ENCODE measurements at places on chromosomes 2 and 18.

DNA sequence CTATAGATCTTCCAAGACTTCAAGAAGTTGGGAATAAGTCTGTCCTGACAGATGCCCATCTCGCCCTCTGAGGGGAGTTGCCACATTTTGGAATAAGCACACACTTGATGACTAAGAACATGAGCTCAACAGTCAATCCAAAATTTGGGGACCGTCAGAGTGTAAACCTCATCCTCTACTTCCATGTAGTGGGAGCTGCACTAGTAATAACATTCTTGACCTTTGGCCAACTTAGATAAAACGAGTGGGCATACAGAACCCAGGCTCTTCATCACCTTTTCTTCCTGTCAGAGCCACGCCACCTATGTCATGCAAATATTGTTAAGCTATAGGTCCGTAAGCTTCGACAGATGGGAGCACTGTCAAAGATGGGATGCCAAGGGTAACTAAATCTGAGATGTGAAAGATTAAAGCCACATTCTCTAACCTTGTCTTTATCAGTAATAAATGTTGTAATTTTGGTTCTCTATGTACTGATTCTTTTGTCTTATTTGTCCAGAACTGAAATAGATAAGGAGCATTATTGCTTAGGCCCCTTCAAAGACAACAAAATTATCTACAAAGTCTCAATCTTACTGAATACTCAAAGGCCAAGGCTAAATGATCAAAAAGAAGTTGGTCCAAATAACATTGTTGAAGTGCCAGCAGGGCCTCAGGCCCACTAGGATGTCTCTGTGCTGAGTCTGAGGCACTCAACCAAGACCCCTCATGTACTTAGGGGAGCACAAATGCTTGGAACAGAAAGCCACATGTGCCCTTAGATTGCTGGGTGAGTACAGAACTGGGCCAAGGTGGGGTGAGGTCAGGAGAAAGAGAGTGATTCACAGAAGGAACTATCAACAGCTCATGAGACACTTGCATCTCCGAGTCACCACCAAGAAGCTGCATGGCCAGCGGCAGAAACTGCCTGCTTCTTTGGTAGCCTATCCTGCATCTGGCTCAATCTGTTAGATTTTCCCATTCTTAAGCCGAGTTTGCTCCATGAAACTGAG, 15.0 kb downstream of the CDH2 start:
- DNase-seq: no peak

DNA sequence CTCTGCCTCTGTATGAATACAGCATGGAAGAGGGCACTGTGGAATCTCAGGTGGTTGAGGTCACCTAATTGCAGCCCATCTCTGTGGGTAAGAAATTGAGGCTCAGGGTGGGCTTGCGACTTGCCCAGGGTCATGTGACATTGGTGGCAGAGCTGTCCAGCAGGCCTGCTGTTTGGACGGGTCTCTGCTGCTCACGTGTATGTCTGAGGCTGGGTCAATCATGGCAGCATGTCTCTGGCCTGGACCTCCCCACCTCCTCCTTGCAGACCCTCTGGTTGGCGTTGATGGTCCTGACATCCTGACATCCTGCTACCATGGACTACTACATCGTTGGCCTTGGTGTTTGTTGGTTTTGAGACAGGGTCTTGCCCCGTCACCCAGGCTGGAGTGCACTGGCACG, 64.3 kb upstream of the HPCAL1 start:
- DNase-seq: no peak

- DNase-seq: no peak
Observed at GRCh38 chr2:24164416-24164973, 10.4 kb upstream of the FAM228A start.

GRCh38 chr2:120833127-120833675, 97.5 kb downstream of the GLI2 start:
- no peak for DNase-seq

GRCh38 chr2:193584522-193584938, 1389.8 kb upstream of the TMEFF2 start:
- no peak for DNase-seq

DNA sequence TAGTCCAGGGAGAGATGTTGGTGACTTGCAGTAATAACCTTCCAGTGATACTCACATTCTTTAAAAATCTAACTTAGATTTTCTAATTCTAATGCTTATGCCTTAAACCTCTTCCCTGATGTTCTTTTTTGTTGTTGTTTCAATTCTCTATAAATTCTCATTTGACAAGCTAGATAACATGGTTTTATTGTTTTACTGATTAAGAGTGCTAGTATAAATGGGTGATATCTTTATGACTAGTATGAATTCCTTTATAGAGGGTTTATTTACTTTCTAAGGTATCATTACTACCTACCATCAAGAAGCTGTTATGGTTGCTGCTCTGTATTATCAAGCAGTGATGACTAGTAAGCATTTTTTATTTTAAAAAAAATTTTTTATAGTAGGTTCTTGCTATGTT, 35.0 kb downstream of the ACVR2A start:
- no peak for DNase-seq

GRCh38 chr18:78518805-78519204, 460.8 kb upstream of the SALL3 start:
- no peak for DNase-seq

DNA sequence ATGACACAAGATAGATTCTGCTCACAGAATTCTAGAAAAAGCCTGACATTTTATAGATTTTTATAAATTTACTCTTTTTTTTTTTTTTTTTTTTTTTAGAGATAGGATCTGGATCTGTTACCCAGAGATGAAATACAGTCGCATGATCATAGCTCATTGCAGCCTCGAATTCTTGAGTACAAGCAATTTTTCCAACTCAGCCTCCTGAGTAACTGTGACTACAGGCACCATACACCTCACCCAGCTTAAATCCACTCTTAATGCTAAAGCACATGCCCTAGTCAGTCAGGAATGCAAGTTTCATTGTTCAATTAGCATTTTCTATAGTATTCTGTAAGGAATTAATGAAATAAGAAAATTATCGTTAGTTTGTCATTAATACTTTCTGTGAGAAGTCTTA, 32.1 kb upstream of the WDR75 start:
- DNase-seq: no peak

DNA sequence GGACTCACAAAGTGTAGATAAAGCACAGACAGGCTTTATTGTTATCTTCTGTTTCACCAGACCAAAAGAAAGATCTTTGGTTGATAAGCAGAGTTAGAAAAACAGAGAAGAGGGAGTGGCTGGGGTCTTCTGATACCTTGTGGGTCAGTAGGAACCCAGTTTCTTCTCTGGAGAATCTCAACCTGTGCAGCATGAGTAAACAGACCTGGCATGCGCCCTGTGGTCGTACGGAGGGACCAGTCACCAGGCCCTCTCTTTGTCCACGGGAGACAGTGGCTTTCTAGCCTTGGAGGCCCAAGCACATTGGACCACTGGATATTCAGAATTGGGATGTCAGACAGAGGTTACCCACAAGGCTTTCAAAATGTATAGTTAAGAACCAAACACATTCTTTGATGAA, 418.9 kb upstream of the FANCL start:
- no peak for DNase-seq

DNA sequence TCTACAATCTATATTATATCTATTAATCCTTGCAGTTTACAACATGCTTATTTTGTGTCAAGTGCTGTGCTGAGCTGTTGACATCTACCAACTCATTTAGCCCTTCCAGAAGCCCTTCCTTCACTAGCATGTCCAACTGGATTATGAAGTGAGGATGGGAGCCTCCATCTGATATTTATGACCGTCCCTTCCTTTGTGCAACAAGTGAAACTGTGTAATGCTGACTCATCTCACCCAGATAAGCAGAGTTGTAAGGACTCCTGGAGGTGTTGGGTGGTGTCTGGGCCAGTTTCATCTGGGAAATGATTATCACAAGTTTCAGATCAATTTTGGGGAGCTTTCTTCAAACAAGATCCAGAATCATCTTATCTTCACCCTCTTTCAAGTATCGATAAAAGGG, 156.6 kb upstream of the ETAA1 start:
- no peak for DNase-seq

GRCh38 chr2:173223871-173224270, 130.8 kb upstream of the CDCA7 start:
- DNase-seq: no peak

DNA sequence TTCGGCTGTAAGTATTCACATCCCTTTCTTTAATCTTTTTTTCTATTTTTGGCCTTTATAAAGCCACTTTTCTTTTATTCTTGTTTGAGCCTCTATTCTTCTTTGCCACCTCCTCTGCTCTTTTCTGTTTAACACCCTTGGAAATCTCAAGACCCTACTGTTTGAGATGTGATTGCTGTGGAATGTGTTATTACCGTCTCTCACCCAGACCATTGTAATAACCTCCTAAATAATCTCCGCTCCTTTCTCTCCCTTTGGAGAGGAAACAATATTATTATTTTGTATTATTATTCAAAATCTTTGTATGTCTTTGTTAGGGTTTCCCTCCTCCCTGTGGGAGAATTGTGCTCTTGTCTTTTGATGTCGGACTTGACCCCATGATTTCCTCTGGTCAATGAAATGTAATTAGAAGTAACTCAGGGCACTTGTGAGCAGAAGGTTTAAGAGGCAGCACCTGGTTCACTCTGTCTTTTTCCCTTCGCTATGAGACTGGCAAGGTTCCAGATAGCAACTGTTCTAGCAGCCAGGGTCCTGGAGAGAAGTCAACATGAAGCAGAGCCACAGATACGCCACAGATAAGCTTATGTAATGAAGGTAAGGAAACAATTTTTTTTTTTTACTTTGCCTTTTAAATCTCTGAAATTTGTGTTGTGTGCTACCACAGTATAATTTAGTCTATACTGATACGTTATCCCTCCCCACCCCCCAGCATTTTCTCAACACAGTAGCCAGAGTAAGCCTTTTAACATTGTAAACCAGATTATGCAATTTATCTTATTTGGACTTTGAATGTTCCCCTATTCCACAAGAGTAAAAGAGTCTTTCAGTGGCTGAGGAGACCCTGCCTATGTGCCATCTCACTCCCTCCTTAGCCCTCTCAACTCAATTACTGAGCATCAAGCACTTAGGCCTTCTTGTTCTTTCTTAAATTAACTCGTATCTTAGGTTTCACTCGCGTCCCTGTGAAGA, 601.2 kb upstream of the ZNF804A start:
- DNase-seq: no peak

GRCh38 chr2:112183327-112184025, 45.3 kb downstream of the FBLN7 start:
- no peak for DNase-seq

DNA sequence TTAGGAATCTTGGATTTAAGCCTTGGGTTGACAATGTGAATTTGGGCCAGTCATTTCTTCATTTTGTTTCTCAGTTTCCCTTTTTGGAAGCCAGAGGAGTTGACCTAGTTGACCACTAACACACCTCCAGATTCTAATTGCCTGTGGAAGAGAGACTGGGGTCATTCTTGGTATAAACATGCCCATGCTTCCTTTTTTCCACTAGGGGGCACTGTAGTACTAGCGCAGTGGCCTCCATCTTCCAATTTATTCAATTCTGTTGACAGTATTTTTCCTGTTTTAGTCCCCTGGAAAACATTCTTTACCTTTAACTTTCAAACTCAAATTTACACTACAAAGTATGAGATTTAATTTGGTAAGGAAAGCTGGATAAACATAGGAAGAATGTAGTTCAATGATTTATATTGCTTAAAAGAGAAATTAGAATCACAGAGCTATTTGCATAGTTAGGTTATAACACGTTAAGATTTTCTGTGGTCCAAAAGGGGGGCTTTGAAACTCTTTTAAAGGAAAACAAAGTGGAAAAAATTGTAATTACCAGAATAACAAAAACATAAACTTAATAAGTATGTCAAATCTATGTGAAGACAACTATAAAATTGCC, 57.5 kb upstream of the AGPS start:
- DNase-seq: no peak

GRCh38 chr2:226622484-226622883, 177.1 kb downstream of the IRS1 start:
- no peak for DNase-seq

DNA sequence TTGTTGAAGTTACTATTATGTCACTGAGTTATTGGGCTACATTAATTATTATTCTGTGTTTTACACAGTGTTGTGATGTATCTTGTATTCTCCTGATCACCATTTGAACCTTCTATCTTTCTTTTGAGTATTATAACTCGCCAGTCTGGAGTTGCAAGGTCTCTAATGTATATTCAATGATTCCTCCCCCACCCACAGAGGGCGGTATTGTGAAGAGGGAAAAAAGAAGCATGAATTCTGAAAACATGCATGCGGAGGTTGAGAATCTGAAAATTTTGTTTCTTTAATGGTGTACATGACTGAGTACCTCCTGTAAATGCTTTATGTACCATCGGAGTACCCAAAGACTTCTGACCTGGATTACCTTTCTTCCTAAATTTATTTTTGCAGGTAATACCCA, 266.6 kb downstream of the NR4A2 start:
- DNase-seq: no peak

- DNase-seq: no peak
Observed at GRCh38 chr2:30608643-30609042, 161.6 kb downstream of the LCLAT1 start.

GRCh38 chr2:69554981-69555380, 88.6 kb downstream of the AAK1 start:
- DNase-seq: no peak

GRCh38 chr2:32617599-32618189, 10.2 kb upstream of the TTC27 start:
- DNase-seq: no peak

GRCh38 chr2:99940963-99941362, 201.4 kb downstream of the AFF3 start:
- DNase-seq: no peak

DNA sequence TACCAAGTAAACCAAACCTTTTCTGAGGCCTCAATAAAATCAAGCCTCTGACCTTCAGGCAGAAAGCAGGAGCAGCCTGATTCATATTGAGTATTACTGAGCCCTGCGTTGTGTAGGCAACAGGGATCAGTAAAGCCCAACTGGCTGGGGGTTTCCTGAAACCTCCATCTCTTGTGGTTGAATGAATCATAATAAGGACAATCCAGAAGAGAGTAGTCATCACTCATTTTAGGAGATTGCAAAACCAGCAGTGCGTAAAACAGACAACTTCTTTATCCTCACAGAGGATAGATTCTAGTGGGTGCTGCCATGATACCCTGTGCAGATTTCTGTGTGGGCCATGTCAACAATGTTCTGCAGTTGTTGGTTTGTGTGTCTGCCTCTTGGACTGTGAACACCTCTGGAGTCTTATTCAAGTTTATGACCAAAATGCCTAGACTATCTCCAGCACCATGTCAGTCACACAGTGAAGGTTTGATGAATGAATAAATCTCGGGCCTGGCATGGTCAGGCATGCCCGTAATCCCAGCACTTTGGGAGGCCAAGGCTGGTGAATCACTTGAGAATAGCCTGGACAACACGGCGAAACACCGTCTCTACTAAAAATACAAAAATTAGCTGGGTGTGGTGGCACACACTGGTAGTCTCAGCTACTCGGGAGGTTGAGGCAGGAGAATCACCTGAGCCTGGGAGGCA, 51.8 kb upstream of the RAB27B start:
- no peak for DNase-seq

DNA sequence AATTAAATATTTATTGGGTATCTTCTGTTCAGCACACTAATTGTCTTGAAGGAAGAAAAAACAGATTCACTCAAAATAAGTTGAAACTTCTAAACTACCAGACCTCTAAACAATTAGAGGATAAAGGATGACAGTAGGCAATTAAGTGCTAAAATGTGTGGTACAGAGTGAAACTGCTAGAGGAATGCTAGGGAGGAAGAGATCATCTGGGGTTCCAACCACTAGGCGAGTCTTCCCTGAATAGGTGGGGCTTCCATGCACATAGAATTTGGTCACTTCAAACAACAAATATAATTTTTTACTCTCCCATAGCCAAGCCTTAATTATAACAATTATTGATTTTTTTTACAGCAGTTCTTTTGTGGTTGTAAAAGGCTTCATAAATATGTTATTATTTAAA, 559.0 kb upstream of the ZEB2 start:
- no peak for DNase-seq

All from activated CD8-positive, alpha-beta memory T cell treated with anti-CD3 and anti-CD28 coated beads for 1 hour (primary cell).